ENCODE measurements at places on chromosomes 2 and 18.

DNA sequence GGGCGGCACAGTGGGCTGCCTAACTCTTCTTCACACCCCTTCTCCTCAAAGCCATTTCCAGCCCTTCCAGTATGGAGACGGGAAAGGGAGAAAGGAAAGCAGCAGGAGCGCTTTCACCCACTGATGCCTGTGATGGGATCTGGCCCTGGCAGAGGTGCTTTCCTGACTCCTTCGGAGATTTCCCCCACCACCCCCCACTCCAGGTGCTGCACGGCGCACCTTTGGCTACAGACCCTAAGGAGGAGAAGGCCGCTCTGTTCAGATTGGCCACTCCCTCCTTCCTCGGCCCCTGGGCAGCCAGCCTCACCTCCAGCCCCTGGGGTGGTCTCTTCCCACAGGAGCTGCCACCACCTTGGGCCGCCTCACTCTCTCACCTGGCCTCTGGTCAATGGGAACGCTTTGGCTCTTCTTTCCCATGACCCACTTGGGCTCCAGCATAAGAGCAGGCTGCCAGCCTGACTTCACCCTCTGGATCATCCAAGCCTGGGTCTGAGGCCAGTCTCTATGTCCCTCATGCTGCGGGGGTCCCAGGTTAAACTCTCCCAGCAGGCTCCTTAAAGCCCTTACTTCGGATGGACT, 18.4 kb upstream of the MAL start:
- DNase-seq = no peak

DNA sequence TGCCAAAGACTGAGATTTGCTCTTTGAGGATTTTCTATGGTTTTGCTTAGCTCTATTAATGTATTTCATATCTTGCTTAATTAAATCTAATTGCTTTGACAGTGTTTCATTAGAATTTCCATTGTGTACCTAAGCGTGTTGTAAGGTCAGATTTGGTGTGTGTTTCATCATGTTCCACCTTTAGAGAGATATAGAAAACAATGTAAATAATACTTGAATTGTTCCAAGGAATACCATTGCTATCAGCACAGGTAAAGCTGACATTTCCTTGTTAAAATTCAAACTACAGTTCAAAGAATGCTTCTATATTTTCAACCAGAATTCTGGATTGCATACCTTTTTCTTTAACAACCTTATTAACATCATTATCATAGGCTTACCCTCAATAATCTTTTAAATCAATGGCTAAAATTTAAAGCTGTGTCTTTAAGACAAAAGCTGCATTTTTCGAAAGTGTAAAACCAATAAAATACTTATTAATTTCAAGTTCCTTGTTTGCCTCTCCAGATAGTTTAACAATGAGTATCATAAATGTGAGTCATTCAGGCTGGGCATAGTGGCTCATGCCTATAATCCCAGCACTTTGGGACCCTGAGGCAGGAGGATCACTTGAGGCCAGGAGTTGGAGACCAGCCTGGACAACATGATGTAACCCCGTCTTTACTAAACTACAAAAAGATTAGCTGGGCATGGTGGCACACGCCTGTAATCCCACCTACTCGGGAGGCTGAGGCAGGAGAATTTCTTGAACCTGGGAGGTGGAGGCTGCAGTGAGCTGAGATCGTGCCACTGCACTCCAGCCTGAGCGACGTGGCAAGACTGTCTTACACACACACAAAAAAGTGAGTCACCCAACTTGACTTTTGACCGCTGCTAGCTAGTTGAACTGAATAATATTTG, 188.0 kb upstream of the PKDCC start:
- no peak for DNase-seq

DNA sequence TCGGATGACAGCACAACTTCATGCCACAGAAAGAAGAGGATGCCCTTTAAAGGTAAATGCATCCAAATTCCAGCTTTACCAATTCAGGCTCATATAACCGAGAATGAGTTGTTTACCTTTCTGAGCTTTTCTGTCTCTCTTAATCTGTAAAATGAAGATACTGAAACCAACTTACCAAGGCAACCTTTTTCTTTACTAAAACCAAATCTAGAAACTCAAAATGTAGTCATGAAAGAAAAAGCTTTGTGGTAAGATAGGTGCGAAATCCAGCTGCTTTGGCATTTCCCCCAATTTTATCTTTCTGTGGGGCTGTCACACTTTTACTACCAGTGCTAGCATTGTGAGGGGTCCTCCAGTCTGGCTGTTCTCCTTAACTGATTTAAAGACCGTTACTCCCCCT, 240.4 kb downstream of the IKZF2 start:
- no peak for DNase-seq

- no peak for DNase-seq
Measured at GRCh38 chr2:108363024-108363907, 14.5 kb upstream of the SULT1C4 start.

Data from CD8-positive, alpha-beta memory T cell (primary cell).